ENCODE measurements at places on chromosomes 13 and 19.

DNA sequence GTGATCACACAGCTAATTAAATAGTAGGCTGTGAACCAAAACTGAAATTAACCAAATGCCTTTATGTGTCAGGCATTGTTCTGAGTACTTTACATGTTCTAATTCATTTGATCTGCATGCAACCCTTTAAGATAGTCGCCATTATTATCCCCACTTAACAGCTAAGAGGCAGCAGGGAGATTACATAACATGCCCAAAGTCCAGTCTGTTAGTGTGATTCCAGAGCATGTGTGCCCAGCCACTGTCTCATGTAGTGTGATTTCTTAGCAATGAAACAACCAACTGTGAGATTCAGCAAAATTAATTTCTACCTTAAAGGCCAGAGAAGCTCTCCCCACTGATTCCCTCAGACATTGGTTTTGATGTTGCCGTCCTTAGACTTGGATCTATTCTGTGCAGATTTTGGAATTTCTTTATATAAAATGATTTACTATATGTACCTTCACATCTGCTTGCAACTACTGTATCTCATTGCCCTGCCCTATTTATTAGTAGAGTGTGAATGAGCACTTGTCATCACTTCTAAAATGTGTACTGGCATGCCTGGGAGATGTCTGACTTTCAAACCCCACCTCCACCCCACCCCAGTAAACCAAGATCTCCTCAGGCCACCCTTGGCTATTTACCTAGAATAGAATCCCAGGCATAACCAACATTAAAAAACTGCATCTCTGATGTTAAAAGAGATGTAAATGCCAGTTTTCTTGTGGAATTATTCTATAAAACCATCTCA is 41.2 kb downstream of the POLR1D start:
- DNase-seq = peak; percentile 34

DNA sequence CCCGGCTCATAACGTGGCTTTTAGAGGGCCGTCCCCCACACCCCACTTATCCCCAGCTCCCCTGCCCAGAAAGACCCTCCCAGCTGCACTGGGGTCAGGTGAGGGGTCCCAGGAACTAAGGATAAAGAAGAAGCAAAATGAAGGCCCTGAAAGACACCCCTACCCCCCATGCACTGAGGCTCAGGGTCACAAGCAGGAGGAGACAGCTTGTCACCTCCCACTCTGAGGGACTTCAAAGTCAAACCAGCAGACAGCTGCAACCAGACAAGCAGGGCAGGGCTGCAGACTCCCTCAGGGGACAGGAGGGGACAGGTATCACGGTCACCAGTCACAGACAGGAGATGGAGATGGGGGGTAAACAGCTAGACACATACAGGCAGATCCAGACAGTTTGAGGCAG is 6.1 kb upstream of the NANOS3 start:
- DNase-seq = no peak

- no peak for DNase-seq
Measured at GRCh38 chr13:114020750-114021463, 47.0 kb upstream of the C13orf46 start.

DNA sequence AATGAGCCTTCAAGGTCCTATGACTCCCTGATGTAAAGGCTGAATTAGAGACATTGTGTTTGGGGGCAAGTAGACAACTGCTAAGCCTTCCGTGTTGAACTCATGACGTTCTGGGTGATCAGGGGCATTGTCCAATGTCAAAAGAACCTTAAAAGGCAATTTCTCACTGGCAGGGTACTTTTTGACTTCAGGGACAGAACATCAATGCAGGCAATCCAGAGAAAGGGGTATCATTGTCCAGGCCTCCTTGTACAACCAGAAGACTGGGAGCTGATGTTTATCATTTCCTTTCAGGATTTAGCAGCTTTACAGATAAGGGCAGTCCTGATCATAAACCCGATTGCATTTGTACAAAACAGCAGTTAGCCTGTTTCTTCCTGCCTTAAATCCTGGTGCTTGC is 25.0 kb upstream of the SMAD9 start:
- DNase-seq = no peak

DNA sequence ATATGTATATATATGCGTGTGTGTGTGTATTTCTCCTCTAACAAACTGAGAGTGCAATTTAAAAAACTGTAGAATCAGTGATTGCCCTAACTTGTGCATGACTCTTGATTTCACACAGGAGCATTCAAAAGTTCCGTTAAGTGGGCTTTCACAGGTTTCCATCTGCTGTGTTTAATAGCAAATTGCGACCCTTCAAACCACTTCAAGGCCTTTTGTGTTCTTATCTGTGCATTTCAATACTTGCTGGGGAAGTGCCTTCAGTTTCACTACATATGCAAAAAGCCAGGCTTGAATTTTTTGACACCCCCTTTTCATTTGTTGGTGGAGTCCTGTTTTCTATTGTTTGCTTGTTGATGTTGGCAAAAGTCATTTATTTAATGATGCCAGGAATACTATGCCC is 158.0 kb downstream of the TM9SF2 start:
- peak; percentile 61 for DNase-seq

GRCh38 chr19:7988307-7988706 is 17.1 kb downstream of the ELAVL1 start:
- no peak for DNase-seq

- DNase-seq = no peak
Measured at GRCh38 chr13:92913840-92914239, 312.8 kb upstream of the GPC6 start.

- DNase-seq = no peak
Measured at GRCh38 chr19:15118248-15118647, 11.0 kb downstream of the SYDE1 start.

DNA sequence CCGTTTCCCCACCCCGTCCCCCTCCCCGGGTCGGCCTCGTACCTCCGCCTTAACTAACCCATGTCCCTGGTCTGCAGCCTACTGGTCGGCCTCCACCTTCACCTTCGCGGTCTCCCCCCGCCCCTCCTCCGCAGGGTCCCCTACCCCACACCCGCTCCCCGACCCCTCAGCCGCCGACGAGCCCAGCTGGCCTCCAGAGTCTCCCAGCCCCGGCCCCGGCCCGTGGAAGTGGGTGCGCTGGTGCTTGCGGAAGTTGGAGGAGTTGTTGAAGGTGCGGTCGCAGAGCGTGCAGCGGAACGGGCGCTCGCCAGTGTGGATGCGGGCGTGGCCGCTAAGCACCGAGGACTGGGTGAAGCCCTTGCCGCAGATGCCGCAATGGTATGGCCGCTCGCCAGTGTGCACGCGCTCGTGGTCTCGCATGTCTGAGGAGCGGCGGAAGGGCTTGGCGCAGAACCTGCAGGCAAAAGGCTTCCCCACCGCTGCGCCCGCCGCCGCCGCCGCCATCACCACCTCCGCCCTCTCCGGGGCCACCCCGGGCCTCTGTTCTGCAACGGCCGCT is 2.6 kb downstream of the ZNF784 start:
- no peak for DNase-seq

- DNase-seq = no peak
Measured at GRCh38 chr19:20503476-20503875, 62.1 kb downstream of the ZNF737 start.

- no peak for DNase-seq
Measured at GRCh38 chr19:35845215-35846037, 6.9 kb downstream of the NPHS1 start.

DNA sequence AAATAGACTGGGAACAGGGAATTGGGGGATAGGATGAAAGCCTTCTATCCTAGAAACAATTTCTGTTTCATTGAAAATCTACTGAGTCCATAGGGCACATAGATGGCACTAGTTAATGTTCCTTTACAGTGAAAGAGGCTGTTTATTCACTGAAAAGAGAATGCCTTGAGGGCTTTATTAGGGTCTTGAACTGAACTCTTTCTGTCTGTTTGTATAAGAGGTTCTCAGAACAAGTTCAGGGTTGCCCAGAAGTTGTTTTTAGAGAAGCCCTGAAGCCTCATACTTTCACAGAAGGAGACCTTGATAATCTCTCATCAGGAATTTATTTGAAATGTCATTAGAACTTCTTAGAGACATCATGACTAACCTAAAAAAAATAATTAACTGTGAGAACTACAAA is 43.9 kb downstream of the ENOX1 start:
- no peak for DNase-seq

- no peak for DNase-seq
Measured at GRCh38 chr19:49684983-49685553, 4.3 kb upstream of the ADM5 start.

DNA sequence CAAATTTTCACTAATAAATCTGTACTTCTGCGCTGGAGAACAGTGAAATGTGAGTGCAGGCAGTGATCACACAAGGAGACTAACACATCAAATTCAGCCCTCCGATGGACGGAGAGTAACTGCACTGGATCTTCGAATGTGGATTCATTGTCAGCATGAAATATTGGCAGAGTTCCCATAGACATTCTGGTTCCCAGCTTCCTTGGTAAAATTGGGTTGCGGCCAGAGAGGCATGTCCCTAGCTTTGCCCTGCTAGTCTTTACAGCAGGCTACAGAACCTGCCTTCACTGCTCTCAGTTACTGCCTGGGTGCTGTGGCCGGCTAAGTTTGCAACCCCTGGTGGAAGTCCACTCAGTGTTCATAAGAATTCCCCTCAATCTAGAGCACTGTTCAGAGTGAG is 32.3 kb upstream of the UQCRFS1 start:
- DNase-seq = peak; percentile 82

DNA sequence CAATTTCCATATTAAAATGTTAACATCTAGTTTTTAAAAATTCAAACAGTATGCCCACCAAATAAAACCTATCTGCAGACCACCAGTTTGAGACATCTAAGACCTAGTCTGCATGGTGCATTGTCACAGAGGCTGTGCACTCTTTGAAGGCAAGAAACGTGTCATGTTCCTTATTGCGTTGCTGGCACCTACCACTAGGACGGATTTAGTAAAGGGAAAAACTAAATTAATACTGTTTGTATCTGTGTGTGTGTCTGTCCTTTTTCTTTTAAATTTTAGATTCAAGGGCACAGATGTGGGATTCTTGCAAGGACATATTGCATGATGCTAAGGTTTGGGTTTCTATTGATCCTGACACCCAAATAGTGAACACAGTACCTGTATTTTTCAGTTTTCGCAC is 481.4 kb downstream of the UQCRFS1 start:
- no peak for DNase-seq

- DNase-seq = no peak
Measured at GRCh38 chr13:98300956-98301641, 124.0 kb upstream of the RNF113B start.

- peak; percentile 97 for DNase-seq
Measured at GRCh38 chr19:11694533-11695439, 44.0 kb downstream of the ZNF823 start.
